Stimulated activated CD8-positive, alpha-beta memory T cell treated with anti-CD3 and anti-CD28 coated beads, Interleukin-2, amount 100 ng/mL, for 1 hour (primary cell): ENCODE measurements at places on chromosomes 11 and 22.

DNA sequence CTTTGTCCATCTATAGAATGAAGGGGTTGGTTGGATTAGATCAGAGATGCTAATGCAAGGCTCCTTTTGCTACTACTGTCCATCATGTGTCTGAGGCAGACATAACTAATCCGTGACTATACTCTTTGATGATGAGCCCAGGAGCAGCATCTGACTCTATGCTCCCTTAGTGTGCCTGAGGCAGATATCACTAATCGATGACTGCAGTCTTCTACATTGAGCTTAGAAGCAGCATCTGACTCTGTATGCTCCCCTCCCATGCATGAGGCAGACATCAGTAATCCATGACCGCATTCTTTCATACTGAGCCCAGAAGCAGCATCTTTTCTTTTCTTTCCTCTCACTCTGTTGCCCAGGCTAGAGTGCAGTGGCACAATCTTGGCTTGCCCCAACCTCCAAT is 4.2 kb downstream of the TCN2 start:
- no peak for DNase-seq

GRCh38 chr11:113256431-113257202 is 57.8 kb upstream of the TTC12 start:
- DNase-seq: no peak

DNA sequence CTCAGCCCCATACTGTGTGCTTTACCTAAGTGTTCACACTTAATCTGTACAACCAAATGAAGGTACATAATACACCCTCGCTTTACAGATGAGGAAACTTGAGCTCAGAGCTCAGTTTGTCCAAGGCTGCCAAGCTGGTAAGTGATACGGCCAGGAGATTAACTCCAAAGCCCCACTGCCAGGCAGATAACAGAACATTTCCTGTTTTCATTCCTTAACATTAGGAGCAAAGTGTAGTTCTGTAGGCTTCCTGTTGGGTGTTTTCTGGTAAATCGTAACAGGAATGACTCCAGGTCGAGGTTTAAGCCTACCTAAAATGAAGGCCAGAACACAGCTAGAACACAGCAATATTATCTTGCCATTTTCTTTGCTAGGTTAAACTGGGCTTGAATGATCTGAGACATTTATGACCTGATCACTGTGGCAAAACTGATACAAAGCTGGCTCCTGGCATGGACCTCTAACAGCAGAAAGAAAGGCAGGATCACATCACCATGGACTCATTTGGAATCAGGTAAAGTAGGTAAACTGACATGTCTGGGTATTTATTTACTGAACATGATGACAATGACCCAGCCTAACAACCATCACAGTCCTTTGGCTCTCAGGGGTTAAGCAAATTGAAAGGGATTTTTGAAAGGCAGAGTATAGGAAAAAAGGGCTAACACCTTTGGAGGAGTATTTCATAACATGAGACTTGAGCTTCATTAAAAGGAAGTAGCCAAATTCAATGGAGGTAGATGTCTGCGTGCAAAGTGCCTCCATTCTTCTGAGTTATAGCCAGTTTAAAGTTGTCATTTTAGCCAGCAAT is 3.9 kb upstream of the NUP50 start:
- DNase-seq: no peak

DNA sequence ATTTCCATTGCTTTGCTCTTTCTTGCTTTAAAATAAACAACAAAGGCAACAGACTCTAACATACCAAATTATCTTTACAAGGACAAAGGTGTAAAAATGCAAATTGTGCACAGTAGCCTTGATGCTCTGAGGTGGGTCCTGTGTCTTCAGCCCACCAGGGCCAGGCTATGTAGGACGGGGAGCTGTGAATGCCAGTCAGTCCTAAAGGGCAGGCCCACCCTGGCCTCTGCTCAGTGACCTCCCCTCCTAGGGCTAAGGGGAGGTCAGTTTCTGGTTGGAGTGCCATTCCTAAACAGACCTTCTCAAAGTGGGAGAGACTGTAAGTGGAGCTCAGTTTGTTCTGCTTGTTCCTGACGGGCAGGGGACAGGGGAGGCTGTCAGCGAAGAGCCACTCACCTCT is 78.0 kb upstream of the SUSD2 start:
- no peak for DNase-seq

- no peak for DNase-seq
These were observed 886.5 kb upstream of the LRRC4C start for GRCh38 chr11:42345933-42346332.

DNA sequence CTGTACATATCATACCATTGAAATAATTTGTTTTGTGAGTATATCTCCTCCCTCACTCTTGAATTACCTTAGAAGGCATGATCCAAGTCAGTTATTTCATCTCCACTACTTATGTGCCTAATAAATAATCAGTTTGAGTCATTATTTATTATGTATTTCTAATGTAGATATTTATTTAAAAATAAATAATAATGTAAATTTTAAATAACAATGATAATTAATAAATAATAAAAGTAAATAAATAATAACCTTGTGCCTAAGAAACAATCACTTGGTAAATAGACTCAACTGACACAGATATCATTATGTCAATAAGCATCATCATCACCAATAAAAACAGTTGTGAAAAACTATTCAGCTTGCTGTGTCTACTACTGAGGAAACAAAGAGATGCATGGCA is 213.8 kb downstream of the CNTN5 start:
- no peak for DNase-seq

GRCh38 chr11:72975778-72976521 is 161.7 kb downstream of the ATG16L2 start:
- DNase-seq: no peak
